ENCODE measurements at places on chromosomes 5 and 9.

GRCh38 chr9:134267881-134268724 is 58.2 kb upstream of the RXRA start:
- no peak for DNase-seq

DNA sequence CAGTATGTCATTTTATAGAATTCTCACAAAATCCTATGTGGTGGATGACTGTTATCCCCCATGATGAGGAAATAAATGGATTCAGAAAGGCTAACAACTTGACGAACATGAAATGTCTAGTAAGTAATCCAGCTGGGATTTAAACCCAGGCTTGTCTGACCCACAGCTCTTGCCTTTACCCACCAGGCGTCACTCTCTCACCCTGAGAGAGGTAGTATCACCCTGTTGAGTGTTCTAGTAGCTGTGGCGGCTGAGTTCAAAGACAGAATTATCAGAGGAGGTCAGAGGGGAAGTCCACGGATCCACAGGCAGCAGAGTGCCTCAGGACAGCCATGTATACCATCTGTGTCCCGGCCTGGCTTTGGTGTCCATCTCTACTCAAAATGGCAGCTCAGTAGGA is 113.8 kb downstream of the ZNF462 start:
- DNase-seq: no peak

DNA sequence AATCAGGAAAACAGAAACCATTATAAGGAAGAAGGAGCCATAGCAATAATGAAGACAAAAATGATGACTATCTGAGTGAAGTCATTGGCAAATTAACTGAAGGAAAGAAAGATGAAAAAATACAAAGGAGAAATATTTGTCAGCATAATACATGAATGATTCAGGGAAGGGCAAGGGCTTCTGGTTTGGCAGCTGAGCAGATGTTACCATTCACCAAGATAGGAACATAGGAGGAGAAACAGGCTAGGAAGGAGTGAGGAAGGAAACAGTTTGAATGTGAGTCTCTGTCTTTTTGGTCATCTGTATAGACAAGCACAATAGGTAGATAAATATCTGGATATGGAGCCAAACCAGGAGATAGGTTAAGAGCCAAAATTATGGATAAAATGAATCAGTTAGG is 296.0 kb downstream of the ISL1 start:
- DNase-seq: no peak

DNA sequence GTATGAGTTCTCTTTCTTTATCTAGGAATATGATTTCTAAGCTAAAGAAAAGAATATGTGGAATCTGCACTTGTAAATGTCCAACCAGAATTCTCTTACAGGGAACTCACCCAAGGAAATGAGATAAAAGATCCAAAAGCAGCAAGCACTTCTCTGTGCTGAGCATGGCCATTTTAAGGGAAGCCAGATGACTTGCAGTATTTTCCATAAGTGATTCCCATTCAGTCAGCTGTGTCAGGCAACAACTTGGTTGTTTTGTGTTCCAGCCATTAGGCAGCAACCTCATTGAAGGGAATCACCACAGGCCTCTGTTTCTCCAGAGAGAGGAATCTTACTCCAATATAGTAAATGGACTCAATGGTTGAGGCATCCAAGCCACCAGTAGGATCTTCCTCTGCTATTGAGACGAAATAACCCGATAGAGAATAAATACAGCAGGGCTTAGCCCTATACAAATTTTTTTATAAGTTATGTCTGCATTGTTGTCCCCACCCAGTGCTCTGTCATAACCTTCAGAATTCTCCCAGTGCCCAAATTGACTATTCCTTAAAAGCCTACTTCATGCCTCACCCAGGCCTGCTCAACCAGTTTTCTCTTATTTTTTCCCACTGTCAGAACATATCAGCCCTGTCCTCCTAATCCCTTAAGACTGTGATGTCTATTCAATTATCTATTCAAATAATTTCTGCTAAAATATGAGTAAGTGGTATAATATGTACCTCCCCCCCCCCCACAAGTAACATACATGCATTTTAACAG is 236.6 kb downstream of the PJA2 start:
- no peak for DNase-seq

DNA sequence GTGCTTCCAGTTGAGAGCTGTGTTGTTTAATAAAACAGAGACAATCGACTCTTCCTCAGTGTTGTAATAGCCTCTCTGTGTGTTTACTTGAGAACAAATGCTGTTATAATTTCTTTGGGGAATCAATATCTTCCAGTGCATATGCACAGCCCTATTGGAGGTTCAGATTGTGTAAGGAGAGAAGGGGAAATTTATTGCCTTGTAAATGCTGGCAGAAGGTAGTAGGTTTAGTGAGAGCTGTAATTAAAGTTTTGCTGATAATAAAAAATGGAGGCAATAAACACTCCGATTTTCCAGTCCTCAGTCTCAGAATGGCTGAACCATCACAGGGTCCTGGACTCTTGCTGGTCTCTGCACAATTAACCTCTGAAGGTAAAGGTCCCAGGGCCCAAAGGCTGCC is 128.3 kb downstream of the C5orf15 start:
- no peak for DNase-seq

DNA sequence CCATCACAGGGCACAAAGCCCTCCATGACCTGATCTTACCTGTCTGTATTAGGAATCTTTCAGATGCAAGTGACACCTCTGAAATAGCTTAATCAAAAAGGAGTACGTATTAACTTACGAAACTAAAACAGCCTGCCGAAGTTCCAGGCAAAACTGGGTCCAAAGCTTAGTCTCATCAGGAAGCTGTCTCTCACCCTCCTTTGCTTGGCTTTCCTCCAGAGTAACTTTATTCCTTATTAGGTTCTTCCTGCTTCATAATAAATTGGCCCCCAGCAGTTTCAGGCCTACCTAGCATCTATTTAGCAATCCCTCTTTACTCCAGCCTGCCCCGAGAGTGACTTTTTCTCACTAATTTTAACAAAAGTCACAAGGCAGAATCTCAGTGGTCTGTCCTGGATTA is 58.4 kb upstream of the STK32A start:
- DNase-seq: no peak
